ENCODE measurements at places on chromosomes 5 and 9.
A peak's percentile ranks its signal among the peaks of the same experiment; 100 is the strongest.

GRCh38 chr9:20569525-20569924 lies 52.8 kb downstream of the MLLT3 start:
- no peak for DNase-seq

GRCh38 chr5:5327126-5327525 lies 95.4 kb upstream of the ICE1 start:
- DNase-seq, result no peak

- peak; percentile 43 for DNase-seq
These were observed 356.5 kb downstream of the CDH9 start for GRCh38 chr5:26681861-26682260.

DNA sequence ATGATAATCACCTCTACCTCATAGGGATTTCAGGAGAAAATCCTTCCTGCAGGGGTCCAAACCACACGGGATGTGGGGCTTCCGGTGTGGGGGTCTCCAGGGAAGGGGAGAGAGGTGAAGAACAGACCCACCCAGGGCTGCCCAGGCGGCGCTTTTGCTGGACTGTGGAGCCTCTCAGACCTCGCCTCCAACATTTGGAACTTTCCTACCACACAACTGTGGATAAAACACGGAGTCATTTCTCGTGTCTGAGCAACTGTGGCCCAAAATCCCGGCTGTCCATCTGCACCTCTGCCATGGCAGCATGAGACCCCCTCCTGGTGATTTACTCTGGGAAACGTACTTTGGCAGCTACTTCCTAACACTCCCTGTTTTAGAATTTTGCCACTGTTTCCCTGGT lies 307.8 kb upstream of the IRX4 start:
- no peak for DNase-seq

GRCh38 chr5:104146652-104147051 lies 584.1 kb upstream of the NUDT12 start:
- DNase-seq, result no peak
